Globus pallidus (tissue), 1 donor: ENCODE measurements at places on chromosomes 3 and 15.
A peak's percentile ranks its signal among the peaks of the same experiment; 100 is the strongest.

DNA sequence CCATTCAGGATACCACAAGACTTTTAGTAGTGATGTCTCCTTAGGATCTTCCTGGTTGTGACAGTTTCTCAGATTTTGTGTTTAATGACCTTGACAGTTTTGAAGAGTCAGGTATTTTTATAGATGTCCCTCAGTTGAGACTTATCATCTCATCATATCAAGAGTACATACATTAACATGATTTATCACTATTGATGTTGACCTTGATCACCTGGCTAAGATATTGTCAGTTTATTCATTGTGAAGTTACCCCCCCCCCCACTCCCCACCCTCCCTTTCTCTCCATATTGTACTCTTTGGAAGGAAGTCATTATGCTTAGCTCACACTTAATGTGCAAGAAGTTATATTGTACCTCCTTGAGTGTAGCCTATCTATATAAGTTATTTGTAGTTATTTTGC lies 42.9 kb downstream of the MGA start:
- no peak for DNase-seq

GRCh38 chr3:52146811-52147210 lies 7.4 kb downstream of the POC1A start:
- no peak for DNase-seq

DNA sequence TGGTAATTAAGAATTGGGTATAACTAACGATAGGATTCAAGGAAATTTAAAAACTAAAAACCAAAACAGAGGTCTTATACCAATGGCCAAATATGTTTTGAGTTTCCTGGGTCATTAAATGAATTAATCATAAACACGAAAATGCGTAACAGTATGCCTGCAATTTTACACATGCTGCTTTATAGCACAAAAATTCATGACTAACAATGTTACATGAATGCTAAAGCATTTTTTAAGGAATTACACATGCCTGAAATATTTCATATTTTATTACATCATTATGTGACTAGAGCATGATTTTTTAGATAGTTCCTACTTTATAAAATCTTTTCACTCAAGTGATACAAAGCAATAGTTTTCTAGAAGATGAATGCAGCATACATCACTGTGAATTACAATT lies 74.7 kb downstream of the ZNF148 start:
- DNase-seq: no peak

DNA sequence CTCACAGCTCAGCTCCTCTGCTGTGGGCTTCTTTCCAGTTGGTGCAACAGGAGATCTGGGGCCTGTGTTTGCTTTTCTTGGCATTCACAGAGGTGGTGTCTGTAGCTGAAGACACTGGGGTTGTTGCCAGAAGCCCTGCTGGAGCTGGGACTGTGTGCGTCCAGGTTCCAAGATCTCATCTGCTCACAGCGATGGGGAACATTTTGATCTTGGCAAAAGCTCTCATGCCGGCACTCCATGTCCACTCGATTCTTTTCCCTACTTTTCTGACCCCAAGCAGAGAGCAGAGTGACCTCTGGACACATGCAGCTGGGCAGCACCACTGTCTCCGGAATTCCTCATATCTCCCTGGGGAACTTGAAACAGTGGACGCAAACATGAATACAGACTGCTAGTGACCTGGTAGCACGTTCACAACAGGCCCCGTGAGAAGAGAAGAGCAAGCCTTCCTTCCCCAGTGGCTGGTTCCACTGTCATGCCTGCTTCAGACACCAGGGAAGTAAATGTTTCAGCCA lies 36.1 kb upstream of the MECOM start:
- peak; percentile 3 for DNase-seq

- no peak for DNase-seq
These were observed 67.6 kb downstream of the TIGIT start for GRCh38 chr3:114361391-114361790.

GRCh38 chr3:100040451-100041225 lies 73.7 kb downstream of the FILIP1L start:
- DNase-seq: no peak

- DNase-seq: no peak
These were observed 5.3 kb upstream of the CTNNB1 start for GRCh38 chr3:41193794-41194539.

GRCh38 chr3:65672871-65673815 lies 365.6 kb downstream of the MAGI1 start:
- peak; percentile 45 for DNase-seq

DNA sequence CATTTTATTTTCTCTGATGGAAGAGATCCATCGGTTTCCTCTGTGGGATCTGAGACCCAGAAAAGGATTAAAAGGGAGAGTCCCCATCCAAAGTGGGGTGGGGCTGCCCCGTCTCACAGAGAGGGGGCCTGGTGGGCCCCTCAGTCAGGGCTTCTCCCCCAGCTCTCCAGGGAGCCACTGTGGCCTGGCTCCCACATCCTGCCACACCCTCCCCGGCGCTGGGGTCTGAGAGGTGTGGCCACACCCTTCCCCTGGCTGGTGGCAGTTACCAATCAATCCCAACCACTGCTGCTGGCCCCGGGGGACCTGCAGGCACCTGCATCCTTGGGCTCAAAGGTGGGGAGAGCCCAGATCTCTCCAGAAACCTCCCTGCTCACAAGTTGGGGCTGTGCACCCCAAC lies 161.8 kb upstream of the IQSEC1 start:
- no peak for DNase-seq

DNA sequence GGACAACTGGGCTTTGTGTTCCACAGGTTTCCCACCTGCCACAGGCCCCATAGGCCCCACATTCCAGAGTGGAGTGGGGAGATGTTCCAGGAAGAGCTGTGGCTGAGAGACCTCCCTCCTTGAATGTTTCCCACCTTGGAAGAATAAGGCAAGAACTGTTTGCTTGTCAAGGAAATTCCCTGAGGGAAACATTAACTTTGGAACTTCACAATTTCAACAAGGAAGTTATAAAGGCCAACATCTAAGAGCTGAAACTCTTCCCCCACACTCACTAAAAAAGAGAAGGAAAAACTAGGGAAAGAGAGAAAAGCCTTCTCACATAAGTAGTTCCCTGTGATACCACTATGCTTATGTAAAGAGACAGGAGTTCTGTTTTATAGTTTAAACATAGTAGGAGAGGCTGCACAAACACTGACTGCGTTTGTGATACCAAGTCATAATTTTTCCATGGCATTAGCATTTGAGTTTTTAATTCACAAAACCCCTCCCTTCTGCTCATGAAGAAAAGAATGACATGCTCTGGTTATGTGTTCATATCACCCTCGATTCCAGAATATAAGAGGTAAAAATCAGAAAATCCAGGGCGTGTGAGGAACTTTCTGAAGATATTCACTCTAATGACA lies 39.8 kb upstream of the SPRED1 start:
- no peak for DNase-seq

DNA sequence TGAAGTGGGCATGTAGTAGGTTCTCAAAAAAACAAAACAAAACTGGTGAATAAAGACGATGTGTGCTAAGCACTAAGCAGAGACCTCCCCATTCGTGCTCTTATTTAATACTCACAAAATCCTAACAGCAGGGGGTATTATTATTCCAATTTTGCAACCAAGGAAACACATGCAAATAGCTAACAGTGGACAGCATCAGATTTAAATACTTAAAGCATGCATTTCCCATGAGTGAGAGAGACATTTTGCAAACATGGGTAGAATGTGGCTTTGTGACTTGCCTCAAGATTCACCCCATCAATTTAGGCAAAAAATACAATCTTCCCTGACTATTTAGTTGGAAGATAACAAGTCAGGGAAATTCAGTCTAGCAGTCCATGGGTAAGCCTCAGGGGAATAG lies 946.2 kb upstream of the CFAP20DC start:
- DNase-seq: no peak

DNA sequence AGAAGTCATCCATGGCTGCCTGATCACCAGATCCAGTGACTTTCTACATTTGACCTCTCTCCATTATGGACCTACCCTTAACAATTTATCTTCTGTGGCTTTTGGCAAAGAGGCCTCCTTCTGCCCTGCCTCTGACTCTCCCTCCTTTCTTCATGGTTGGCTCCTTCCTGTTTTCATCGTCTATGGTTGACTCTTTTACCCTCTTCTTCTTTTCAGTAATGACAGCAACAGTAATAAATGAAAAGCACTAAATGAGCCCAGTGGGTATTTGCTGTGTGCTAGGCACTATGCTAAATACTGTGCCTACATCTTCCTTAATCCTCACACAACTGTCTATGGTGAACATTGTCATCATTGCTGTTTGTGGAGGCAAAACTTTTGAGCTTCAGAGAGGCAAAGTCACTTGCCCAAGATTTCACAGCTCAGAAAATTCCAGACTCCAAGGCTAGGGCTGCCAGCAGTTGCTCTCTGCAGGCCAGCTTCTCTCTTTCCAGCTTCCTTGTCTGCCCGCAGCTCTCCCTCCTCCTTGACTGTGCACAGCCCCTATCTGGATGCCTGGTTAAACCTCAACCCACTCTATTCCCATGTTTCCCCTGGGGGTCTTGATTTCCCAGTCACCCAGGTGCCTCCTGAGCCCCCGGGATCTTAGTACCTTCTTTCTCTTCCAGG lies 24.6 kb downstream of the ITPR1 start:
- no peak for DNase-seq

- DNase-seq: no peak
These were observed 64.8 kb upstream of the CSTA start for GRCh38 chr3:122260206-122260605.

DNA sequence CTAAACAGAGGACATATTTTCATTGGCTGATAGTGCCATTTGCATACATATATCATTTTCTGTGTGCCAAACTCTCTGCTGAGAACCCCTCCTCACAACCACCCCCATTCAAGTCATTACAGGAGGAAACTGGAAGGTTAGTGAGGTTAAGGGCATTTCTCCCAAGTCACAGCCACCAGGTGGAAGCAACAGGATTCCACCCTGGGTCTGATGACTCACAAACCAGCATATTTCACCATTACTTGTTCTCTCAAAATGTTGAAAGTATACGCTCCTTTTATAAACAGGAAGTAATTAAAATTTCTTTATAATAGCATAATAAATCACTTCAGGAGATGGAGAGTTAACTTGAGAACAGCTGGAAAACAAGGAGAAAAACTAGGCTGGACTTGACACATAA lies 398.6 kb upstream of the WNT5A start:
- no peak for DNase-seq

DNA sequence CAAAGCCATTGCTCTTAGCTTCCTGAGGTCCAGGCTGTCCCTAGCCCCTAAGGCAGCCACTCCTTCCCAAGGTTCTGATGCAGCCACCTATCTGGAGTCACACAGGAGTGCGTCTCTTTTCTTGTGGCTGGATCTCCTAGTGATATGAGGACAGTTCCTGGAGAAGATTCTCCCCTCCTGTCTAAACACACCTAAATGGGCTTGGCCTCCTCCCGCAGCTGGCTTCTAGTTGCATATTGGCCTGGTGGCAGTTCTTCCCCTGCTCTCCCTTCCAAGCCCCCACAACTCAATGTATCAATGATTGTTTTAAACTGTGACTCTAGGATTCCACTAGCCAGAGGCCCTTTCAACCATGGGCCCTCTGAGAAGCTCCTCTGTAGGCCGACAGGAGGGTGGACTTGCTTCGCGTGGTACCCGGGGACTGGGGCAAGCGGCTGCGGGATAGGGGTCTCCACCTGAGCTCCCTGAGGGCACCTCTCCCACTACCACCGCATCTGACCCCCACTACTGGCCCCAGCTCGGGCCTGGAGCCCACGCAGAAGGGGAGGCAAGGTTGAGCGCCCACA lies 1.4 kb downstream of the ITGA11 start:
- DNase-seq: no peak

DNA sequence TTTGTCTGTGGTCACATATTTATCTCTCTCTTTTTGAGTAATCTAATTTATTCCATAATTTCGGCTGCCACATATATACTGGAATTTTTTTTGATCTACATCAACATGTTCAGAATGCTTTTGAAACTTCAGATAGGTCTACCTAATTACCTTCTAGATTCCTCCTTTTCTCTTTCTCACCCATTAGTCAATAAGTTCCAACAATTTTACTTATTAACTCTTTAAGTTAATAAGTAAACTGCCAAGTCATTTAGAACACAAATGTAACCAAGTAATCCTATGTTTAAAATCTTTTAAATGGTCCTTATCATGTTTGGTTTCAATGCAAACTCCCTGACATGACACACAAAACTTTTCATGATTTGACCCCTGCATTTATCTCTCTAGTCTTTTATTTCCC lies 410.5 kb downstream of the UNC13C start:
- no peak for DNase-seq

- no peak for DNase-seq
These were observed 5.0 kb downstream of the CD86 start for GRCh38 chr3:122060040-122060698.

DNA sequence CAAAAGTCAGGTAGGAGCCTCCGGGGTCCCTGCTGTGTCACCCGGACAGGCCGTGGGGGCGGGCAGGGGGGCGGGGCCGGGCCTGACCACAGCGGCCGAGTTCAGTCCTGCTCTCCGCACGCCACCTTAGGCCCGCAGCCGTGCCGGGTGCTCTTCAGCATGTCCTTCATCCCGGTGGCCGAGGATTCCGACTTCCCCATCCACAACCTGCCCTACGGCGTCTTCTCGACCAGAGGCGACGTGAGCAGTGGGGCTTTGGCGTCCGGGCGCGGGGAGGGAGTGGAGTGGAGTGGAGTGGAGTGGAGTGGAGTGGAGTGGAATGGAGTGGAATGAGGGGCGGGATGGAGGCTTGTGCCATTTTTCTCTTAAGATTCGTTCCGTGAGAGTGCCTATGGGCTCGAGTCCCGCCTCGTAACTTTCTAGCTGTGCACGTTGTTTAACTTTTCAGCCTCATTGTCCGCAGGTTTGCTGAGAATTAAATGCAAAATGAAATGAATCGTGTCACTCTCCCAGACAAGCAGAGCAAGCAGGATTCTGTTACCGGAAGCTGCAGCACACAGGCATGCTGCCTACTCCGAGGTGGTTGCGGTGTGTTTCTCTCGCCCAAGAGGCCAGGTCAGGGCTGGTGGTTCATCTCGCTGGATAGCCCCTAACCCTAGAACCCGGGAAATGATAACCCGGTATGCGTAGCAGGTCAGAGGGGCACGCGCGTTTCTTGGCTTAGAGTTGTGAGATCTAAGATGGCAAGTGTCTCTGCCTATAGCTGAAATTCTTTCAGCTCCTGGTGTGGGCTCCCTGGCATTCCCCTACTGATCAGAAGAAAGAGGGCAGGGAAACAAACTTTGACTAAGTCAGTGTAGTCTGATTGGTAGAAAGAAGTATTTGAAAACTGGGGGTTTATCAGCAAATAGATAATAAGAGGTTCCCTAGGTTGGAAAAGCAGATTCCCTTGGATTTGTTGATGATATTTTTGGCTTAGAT lies at the start of gene FAH:
FAH (plus strand) TSS at position 104 of the 981 bp plus-strand sequence; CDS start at position 160, 56 bp downstream.
- no peak for DNase-seq

DNA sequence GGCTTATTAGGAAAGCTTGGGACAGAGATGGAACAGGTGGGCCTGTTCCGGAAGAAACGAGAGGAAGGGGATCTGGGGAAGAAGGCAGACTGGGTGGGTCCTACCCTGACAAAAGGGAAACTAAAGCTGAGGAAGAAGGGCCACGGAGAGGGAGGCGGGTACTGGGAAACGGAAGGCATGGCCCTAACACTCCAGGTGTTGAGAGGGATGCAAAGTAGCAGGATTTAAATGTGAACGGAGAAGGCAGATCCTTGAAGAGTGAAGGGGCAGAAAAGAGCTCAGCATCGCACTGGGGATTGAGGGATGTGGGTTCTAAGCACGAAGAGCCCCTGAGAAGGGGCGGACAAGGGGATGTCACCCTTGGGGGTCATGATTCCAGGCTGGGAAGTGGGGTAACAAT lies 735 bp downstream of the STIMATE start:
- no peak for DNase-seq

GRCh38 chr15:70853973-70854665 lies at the start of gene LARP6:
Gene LARP6, minus strand, starts transcription at chr15:70854157. Its CDS starts 69 bp downstream, at chr15:70854088.
- DNase-seq: no peak
